ENCODE measurements at places on chromosomes 1 and 21. TPM values are rescaled to one million over a fixed set of nuclear protein-coding genes. Genes with fewer than 3 reads are reported as not detected.

HNRNPCL2 gene
- total RNA-seq: not detected

COG2 gene
- total RNA-seq: 36.3 TPM

NBL1 gene
- 29.2 TPM for total RNA-seq

GRCh38 chr1:15788624-15789301 is 18.7 kb downstream of the UQCRHL start:
- no peak for DNase-seq

KIAA0040 gene
- 0.47 TPM for total RNA-seq

DEPDC1 gene
- total RNA-seq: 4.2 TPM

SPRR1A gene
- total RNA-seq: not detected

AMPD1 gene
- not detected for total RNA-seq

All from occipital lobe (tissue), 3 donors.